Naive thymus-derived CD8-positive, alpha-beta T cell (primary cell): ENCODE measurements at places on chromosomes 2 and 18.

- no peak for DNase-seq
Measured at GRCh38 chr2:38549071-38549704, 53.5 kb downstream of the HNRNPLL start.

GRCh38 chr2:214465363-214466146 lies 54.7 kb downstream of the VWC2L start:
- DNase-seq = no peak

GRCh38 chr2:187566266-187566665 lies 12.0 kb upstream of the TFPI start:
- no peak for DNase-seq

- no peak for DNase-seq
Measured at GRCh38 chr18:8948471-8949149, 153.9 kb upstream of the NDUFV2 start.

DNA sequence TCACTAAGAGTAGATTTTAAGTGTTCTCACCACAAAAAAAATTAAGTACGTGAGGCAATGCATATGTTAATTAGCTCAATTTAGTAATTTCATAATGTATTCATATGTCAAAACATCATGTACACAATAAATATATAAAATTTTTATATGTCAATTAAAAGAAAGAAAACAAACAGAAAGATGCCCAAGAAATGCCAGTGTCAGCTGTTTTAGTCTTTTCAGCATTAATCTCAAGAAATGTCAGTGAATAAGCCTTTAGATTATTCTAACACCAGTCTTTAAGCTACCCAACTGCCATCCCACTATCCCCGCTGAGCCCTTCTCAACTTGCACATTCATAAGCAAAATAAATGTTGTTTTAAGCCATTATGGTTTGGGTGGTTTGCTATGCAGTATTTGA lies 76.5 kb downstream of the C1D start:
- DNase-seq = no peak
